Left lung (tissue), 14 donors: ENCODE measurements at places on chromosomes 2 and 18. TPM values are rescaled to one million over a fixed set of nuclear protein-coding genes. Genes with fewer than 3 reads are reported as not detected.

EGR4 gene
- not detected for total RNA-seq

GRCh38 chr2:66364495-66365333 is 70.2 kb upstream of the MEIS1 start:
- H3K4me3 ChIP-seq, result no peak overlapping the region
- DNase-seq, result no peak
- no peaks in the 10 kb centered on the region for H3K36me3 ChIP-seq

GRCh38 chr2:101623031-101623521 is 74.4 kb upstream of the MAP4K4 start:
- H3K4me1 ChIP-seq, result no peaks in the 10 kb centered on the region
- no peak overlapping the region for H3K4me3 ChIP-seq
- no peaks in the 10 kb centered on the region for H3K27me3 ChIP-seq
- no peak for DNase-seq

GRCh38 chr2:168804214-168804613 is 1.8 kb downstream of the NOSTRIN start:
- H3K36me3 ChIP-seq, result no peaks in the 10 kb centered on the region
- no peaks in the 10 kb centered on the region for H3K27me3 ChIP-seq
- peak overlapping the region; percentile 76 for H3K27ac ChIP-seq
- no peak for DNase-seq

DNA sequence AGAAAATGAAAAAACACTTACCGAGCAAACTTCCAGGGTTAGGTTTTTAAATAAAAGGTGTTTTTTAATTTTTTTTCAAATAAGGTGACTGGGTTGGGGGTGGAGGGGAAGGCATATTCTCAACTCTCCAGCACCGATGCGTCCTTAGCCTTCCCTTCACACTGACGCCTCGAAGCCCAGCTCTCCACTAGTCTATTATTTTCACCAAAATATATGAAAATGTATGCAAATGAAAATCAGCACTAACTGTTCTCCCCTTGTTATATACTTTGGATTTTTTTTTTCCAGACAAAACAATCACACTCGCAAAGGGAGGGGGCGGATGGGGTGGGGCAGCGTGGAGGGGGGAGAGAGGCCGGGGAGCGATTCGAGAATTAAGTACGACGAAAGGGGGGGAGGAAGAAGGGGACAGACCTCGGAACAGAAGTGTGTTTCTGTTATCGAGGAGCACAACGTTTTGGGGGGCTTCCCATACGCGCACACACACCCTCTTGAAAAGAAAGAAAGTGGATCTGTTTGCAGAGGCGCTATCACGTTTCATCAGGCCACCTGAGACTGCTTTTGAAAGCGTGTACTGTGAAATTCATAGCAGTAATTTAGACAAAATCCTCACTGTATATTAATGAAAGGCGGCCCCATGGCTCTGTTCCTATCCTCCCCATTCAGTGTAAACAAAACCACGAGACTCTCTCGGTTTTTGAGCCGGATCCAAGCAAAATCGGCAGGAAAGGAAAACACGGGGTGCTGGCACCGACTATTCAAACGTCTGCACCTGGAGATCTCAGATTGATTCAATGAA is 2.4 kb upstream of the POU3F3 start:
- H3K36me3 ChIP-seq, result no peaks in the 10 kb centered on the region
- H3K27me3 ChIP-seq, result peaks cover 82% of the 10 kb centered on the region
- H3K4me3 ChIP-seq, result no peak overlapping the region
